Left kidney (tissue), 8 donors: ENCODE measurements at places on chromosomes 2 and 18.

DNA sequence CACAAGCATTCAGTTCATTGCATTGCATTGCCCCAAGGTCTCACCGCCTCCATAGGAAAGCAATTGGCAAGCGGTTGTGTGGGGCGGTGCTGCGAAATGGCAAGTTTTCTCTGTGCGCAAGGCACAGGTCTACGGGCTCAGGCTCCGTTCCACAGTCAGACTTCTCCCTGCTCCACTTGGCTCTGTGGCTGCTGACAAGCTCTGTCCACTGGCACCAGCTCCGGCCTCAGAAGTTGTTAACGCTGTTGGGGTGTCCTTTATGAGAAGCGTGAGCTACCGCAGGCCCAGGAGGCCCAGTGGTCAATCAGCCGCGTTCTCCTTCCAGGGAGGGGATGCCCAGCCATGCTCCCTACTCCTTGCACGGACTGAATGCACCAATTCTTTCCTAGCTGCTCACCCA lies 87.0 kb upstream of the GATA6 start:
- DNase-seq: no peak

DNA sequence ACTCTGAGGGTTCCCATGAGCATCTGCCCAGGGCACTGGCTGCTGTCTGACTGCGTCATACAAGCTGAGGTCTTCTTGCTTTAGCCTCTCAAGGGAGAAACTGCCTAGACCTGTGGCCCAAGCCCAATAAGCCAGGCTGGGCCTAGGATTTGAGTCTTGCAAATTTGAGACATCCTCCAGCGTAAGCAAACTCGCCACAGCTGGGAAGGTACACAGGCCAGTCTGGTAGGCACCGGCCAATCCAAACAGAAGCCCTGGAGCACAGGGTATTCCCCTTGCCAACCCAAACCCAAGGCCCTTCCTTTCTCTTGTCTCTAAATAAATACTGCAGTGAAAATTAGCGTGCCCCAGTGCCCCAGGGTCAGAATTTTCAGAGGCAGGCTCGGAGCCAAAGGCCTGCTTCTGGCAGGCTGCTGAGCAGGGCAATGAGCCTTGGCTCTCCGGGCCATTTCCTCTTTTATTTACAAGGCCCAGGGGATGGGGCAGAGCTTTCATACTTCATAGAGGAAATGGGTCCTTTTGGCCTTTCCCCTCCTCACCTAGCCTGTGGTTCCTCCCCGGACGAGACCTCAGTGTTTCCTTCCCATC lies 33.3 kb downstream of the POLR1A start:
- peak; percentile 14 for DNase-seq

DNA sequence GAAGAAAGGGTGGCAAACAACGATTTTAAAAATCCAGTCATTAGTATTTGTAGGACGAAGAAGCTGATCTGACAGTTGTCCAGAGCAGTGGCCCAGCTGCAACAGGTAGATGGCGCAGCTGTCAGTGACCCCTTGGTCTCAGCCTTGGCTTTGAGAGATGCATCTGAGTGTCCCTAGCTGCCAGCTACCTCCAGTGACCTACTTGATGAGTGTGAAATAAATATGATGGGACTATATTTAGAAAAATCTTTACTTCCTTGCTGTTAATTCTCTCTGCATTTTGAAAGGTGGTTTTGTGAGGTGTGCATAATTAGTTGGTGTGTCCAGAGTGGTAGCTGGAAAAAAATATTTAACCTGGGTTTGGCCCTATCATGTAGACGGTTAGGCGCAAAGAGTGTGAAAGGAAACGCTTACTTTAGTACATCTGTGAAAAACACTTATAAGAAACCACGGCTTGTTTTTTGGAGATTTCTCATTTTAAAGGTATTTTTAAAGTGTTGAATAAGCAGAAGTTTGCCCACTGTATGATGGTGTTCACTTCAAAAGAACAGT lies 963 bp downstream of the INPP1 start:
- DNase-seq: peak; percentile 46

DNA sequence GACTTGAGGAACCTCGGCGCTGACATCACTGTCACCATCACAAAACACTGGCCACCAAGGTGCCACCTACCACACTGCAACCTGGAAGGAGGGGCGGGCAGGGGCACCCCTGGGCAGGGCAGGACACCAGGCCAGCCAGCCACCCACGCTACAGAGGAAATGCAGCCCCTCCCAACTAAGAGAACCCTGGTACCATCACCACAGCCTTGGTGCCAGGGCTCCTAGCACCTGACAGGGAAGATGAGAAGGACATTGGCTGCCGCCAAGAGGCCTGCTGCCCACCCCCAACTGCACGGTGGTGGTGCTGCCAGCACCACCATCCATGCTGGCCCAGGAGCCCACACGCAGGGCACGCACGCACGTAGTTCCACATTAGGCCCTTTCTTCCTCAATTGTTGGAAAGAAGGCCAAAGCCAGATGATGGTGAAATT lies 88.7 kb downstream of the HDAC4 start:
- DNase-seq: no peak

DNA sequence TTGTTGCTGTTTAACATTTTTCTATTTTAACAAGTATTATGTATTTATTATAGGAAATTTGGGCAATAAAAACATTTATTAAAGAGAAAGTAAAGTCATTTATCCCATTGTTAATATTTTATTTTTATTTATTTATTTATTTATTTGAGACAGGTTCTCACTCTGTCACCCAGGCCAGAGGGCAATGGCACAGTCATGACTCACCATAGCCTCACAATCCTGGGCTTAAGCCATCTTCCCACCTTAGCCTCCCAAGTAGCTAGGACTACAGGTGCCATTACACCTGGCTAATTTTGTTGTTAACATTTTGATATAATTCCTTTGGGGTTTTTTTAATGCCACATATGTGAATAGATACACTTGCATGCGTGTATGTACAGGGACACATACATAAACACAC lies 165.9 kb upstream of the STON1 start:
- DNase-seq: no peak

- no peak for DNase-seq
Measured at GRCh38 chr2:177020524-177021119, 192.0 kb upstream of the HNRNPA3 start.

DNA sequence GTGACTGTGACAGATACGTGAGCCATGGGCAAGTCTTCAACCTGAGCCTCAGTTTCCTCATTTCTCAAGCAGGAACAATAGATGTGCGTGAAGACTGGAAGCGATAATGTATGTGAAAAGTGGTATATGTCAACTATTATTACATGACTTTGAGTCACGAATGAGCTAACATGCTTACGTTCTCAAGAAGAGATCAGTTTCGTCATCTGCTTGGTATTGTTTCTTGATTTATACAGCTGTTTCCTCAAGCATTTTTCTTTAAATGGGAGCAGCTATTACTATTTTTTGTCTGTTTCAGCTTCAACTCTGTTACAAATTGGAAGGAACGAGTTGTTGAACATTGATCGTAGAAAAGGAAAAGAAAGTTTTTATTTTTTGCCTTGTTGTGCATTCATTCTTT lies 48.5 kb upstream of the THOC1 start:
- no peak for DNase-seq

GRCh38 chr2:63048367-63049171 lies 2.1 kb upstream of the OTX1 start:
- DNase-seq: no peak

GRCh38 chr2:24839729-24840128 lies 46.5 kb downstream of the CENPO start:
- DNase-seq: no peak

DNA sequence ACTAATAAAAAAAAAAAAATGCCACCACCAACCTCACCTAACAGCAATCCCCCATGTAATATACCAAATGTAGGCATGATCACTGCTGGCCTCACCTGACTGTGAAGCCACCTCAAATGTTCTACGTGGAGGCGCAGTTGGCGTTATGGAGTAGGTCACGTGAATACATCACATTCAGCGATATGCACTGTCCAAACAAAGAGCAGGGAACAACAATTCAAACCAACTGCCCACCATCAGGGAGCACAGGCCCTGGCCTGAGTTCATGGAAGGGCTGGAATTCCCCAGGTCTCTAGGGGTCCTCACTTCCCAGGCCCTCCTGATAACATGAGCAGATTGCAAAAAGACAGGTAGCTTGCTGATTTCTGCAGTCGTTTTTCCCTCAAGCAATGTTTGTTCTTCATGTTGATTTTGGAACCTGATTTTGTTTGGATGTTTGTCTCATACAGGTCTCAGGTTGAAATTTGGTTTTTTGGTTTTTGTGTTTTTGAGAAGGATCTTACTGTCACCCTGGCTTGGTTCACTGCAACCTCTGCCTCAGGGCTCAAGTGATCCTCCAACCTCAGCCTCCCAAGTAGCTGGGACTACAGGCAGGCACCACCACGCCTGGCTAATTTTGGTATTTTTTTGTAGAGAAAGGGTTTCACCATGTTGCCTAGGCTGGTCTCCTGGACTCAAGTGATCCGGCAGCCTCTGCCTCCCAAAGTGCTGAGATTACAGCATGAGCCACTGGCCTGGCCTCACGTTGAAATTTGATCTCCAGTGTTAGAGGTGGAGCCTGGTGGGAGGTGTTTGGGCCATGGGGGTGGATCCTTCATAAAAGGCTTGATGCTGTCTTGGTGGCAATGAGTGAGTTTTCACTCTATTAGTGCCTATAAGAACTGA lies 15.5 kb downstream of the TBC1D8 start:
- no peak for DNase-seq

GRCh38 chr2:236162882-236163470 lies 5.2 kb downstream of the GBX2 start:
- DNase-seq: no peak

GRCh38 chr2:71486881-71487640 lies 33.7 kb downstream of the DYSF start:
- DNase-seq: no peak

DNA sequence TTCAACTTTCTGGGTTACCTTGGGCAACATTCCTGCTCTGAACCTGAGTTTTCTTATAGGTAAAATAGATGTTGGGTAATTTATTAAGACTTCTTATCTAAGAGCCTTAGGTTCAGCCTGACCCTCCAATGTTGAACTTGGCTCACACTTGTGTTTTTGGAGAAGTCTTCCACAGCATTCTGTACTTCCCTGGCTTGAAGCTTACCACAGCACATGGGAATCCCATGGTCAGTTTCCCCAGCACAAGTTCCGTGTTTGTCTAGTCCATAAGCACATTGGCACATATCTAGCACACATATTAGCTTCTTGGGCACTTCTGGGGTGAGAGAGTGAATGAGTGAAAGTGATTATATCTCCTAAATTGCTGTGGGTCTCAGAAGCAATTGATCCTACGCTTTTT lies 782.5 kb upstream of the HS6ST1 start:
- no peak for DNase-seq

GRCh38 chr2:41966431-41966893 lies 81.4 kb upstream of the PKDCC start:
- DNase-seq: peak; percentile 67

- no peak for DNase-seq
Measured at GRCh38 chr18:49757513-49758262, 55.6 kb downstream of the ACAA2 start.

DNA sequence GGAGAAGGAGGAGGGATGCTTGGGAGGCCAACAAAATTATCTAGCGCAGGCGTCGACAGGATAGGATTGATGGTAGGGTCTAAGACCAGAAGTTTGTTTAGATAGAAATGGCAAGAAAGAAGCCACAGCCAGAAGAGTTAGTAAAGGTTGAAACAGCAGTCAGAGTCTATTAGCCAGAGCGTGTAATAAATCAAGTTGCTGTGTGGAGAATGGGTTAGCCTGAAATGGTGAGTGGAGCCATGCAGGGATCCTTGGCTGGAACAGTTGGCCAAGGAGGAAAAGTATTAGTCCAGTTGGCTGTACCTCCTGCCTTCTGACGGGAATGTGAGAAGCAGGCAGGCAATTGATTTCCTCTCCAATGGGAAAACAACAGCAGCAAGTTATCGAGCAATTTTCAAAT lies 190.7 kb upstream of the CCDC68 start:
- DNase-seq: no peak

DNA sequence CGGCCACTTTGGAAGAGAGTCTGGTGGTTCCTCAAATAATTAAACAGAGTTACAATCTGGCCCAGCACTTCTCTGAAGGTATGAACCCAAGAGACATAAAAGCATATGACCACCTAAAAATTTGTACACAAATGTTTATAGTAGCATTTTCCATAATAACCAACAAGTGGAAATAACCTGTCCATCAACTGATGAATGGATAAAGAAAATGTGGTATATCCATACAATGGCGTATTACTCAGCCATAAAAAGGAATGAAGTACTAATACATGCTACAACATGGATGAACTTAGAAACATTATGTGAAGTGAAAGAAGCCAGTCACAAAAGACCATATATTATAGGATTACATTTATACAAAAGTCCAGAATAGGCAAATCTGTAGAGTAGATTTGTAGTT lies 76.0 kb upstream of the RGPD5 start:
- DNase-seq: no peak

DNA sequence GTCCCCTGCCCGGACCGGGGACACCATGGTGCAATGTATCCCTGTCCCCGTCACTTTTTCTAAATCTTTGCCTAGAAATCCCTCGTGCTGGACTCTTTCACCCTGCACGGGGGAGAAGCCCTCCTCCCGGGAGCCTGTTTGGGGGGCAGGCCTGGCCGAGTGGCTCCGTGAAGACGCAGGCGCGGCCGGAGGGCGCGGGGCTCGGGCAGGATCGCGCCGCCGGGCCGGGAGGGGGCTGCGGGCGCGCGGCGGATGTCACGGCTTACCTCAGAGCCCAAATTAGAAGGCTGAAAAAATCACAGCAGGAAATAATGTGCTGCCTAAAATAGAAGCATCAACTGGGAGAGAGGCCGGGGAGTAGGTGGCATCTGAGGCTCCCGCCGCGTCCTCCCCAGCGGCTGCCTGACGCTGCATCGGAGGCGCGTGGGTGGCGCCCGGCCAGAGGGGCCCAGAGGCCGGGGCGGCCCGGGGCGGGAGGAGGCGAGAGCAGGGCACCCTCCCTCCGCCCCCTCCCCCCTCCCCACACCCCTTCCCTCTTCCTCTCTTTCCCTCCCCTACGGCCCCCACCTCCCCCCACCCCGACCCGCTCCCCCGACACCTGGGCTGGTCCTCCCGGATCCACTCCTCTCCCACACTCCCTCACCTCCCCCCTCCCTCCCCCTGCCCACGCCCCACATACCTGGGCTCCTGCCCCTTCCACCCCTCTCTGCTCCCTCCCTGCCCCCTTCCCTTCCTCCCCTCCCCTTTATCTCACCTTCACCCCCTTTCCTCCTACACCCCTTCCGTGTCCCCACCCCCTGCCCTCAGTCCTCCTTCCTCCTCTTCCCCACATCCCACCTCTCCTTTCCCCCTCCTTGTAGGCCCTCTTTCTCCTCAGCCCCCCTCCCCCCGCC lies 51.9 kb downstream of the SLC4A1AP start:
- no peak for DNase-seq

- DNase-seq: no peak
Measured at GRCh38 chr2:55431982-55432627, 12.4 kb upstream of the CCDC88A start.

DNA sequence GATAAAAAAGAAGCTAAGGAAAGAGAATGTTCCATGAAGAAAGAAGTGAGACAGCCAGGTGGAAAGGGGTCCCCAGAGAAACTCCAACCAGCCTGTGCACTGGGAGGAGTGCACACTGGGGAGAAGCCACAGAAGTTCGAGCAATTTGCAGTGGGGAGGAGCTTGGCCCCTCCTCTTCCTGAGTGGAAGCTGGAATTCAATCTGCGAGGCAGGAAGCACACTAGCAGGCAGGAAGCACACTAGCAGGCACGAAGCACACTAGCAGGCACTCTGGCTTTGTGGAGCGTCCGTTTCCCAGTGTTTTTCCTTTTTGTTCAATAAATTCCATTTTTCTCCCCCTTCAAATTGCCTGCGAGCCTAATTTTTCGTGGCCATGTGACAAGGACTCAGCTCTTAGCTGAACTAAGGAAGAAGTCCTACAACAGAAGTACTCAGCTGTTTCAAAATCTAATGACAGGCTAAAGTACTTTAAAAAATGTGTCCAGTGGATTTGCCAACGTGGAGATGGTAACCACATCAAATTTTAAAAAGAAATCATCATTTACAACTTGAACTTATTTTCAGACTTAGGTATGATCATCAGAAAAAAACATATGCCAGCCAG lies 21.4 kb upstream of the SPIRE1 start:
- no peak for DNase-seq
